NCI-H345 (cell line): ENCODE measurements at places on chromosomes 12 and 14.

GRCh38 chr14:69260190-69260860 lies 367 bp downstream of the GALNT16 start:
- DNase-seq: peak; percentile 32

GRCh38 chr12:124566997-124567672 lies at the start of gene NCOR2:
NCOR2 (minus strand) TSS chr12:124567612; CDS start chr12:124495251, 72,361 bp downstream.
- DNase-seq: peak; percentile 37

DNA sequence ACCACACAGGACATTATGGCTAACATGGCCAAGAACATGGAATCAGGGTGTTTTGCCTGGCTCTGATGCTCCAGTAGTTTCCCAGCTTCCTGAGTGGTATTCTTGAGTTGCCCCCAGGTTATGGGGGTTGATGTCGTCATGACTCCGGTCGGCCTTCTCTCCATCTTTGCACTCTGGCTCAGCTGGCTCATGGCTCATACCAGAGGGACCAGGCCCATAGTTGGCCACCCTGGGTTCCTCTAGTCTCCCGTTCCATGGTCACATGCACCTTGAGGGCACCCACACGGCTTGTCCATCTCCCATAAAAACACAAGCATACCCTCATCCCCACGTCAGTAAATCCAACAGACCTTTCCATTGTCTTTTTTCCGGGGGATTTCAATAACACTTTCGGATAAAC lies 23.7 kb upstream of the MAPKAPK5 start:
- no peak for DNase-seq

GRCh38 chr12:98660521-98660920 lies 15.4 kb downstream of the APAF1 start:
- DNase-seq: no peak
